ENCODE measurements at places on chromosomes 1 and 21.

DNA sequence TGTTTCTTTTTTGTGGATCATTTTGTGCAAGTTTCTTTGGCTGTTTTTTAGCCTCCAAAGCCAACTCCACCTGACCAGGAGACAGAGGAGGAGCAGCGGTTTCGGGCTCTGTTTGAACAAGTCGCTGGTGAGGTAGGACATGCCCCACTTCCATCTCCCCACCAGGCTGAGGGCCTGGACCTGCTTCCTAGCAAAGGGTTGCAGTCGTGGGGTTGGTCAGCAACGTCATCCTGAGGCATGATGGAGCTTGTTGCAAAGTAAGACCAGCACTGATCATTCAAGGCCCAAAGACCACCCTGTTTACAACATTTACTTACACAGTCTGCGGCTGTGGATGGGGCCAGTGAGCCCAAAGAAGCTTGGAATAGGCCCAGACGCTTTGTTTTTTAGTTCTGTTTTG lies 40.3 kb downstream of the CAPN9 start:
- DNase-seq = no peak

- DNase-seq = no peak
These were observed 31.0 kb upstream of the KCNE1 start for GRCh38 chr21:34543017-34543416.

- DNase-seq = peak; percentile 63
These were observed 69.6 kb downstream of the SDCCAG8 start for GRCh38 chr1:243325305-243325890.

GRCh38 chr21:30326390-30326789 lies 6.3 kb upstream of the KRTAP26-1 start:
- no peak for DNase-seq

- no peak for DNase-seq
These were observed 41.3 kb upstream of the ARHGEF10L start for GRCh38 chr1:17498214-17498613.

- DNase-seq = peak; percentile 21
These were observed 17.5 kb upstream of the RAB4A start for GRCh38 chr1:229253151-229253974.

DNA sequence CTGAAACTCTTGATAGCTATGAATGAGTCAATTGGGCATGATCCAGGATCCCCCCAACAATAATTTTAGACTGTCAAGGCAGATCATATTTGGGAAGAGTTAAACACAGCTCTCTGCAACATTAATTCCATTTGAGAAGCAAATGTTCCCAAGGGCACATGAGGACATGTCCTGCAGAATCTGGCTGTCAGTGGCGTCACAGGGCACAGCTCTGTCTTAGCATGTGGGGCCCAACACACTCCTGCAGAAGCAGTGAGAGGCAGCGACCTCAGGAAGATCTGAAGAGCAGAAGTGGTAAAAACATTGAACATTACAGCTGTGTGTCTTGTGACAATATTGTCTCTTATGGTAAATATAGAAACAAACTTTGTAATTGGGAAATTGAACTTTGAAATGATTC lies 197.1 kb upstream of the PBX1 start:
- DNase-seq = no peak

- no peak for DNase-seq
These were observed 46.6 kb upstream of the APOBEC4 start for GRCh38 chr1:183699616-183700160.

DNA sequence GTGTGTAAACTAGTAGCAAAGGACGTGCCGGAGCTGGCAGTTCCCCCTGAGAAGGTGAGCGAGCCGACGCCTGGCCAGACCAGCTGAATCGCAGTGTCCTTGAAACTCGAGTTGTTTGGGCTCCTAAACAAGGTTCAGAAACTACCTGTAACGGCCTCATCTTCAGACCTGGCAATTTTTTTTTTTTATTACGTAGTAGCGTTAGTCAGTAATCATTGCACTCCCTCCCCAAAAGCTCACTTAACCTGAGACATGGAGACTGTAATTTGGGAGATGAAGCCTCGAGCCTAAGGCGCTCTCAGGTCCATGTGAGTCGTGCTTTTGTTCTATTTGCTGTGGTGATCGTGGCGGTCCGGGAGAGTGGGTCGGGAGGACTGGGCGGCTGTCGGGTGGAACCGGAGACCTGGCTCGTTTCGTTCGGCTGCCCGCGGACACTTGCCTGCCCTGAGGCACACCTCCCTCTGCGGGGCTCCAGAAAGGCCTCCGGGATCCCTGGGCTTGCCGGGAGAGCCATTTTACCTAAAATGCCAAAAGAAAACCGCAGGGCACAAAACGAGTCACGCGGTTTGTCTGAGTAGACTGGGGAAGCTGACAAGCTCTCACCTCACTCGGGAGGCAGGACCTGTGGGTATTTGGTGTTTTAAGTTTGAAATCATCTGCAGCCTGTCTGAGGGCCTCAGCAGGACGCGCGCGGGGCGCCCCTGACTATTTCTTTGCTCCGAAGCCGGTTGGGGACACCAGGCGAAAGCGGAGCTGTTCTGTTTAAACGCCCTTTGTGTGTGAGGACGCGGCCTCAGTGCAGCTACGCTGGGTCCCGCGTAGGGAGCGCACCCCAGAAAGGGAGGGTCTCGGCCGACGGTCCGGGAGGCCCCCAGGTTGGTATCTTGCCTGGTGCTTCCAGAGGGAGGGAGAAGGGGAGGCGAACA lies 722 bp downstream of the LHX8 start:
- DNase-seq = no peak

GRCh38 chr1:53625049-53625448 lies 113.9 kb downstream of the GLIS1 start:
- peak; percentile 47 for DNase-seq

DNA sequence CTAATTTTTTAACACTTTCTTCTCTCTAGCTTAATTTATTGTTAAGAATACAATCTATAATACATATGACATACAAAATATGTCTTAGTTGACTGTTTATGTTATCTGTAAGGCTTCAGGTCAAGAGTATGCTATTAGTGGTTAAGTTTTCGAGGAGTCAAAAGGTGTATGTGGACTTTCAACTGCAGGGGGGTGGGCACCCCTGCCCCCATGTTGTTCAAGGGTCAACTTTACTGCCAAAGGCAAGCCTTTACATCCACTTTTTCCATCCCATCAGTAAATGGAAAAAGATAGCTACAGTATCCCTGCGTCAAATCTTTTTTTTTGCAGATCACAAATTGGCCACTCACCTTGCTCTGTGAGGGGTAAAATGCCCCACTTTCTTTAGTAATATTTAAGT lies 6.3 kb downstream of the METTL18 start:
- DNase-seq = no peak

DNA sequence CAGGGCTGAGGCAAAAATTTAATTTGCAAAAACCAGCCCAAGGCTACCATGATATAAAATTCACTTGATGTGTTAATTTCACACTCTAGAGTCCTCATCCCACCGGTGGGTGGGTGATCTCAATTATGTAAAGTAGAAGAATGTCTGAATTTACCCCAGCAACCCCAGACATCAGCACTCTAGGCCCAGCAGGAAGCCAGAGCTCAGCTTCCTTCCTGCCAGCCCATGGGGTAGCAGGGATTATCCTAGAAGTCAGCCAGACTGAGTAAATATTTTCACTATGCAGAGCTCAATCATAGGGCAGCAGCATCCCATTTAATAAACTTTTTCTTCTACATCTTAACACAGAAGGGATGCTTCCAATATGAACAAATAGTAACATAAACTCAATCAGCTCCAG lies 71.0 kb downstream of the SIPA1L2 start:
- DNase-seq = no peak

DNA sequence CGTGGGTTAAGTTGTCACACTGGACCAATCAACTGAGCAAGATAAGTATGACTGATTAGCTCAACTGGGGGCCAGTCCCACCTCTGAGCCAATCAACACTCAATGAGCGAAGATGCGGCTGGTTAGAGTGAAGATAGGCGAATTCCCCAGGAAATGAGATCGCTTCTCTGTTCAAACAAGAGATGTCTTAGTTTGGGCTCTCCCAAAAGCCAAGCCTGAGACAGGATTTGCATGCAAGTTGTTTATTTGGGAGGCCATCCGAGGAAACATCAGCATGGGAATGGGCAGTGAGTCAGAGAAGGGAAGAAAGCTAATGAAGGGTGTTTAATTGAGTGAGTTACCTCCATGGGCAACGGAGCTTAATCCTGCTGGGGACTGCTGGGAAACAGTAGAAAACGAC lies 4.9 kb upstream of the GJB5 start:
- no peak for DNase-seq

DNA sequence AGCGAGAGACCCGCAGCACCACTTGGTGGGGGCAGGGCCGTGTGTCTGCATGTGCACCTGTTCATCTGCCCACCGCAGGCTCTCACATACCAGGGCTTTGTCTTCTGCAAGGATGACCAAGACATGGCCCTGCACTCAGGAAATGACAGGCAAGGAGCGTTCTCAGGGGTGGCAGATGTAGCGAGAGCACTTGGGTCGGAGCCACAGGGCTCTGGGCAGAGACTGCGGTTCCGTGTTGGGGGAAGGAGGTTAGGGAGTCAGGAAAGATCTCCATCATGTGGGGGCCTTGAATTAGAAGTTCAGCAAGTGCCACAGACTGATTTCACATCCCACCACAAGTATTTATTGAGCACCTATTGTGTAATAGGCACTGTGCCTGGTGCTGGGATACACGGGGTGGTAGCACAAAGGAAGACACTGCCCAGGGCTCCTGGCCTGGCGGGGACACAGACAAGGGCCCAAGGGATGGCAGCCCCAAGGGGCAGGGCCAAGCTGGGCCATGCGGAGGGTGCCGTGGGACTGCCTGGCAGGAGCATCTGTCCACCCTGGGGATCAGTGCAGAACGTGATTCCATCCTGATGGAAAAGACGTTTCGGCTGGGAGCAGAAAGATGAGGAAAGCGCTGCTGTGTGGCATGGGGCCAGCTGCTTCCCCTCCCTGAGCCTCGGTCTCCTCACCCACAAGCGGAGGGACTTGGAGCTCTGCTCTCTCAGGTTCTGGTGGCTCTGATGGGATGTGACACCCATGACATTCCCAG lies 11.4 kb upstream of the SPSB1 start:
- no peak for DNase-seq

- DNase-seq = no peak
These were observed 25.1 kb downstream of the COL16A1 start for GRCh38 chr1:31678681-31679080.

DNA sequence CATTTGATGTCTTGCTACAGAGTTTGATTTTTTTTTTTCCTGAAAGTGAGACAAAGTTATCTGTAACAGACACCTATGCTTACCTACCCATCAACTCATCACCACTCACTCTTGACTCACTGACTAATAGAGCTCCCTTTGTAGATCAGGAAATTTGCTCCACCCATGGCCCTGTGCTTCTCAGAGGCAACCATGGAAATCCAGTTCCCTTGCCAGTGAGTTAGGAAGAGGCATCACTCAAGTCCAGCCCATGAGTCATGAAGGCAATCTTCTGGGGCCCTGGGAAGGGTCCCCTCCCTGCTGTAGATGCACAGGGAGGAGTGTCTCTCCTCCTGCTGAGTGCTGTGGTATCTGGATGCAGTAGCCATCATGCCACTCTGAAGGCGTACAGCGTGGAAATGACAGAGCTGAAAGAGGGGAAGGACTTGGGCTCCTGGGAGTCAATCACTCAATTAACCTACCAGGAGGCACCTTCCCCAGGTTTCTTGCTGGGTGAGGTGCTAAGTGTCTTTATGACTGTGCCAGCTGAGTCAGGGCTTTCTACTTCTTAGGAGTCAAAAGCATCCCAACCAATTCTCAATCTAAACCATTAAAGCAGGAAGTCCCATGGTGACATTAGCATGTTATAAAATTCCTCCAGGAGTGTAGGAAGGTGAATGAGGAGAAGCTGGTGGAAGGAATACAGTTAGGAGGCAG lies 56.1 kb downstream of the DNTTIP2 start:
- no peak for DNase-seq

GRCh38 chr1:81695741-81696140 lies 105.0 kb upstream of the ADGRL2 start:
- DNase-seq = peak; percentile 55

DNA sequence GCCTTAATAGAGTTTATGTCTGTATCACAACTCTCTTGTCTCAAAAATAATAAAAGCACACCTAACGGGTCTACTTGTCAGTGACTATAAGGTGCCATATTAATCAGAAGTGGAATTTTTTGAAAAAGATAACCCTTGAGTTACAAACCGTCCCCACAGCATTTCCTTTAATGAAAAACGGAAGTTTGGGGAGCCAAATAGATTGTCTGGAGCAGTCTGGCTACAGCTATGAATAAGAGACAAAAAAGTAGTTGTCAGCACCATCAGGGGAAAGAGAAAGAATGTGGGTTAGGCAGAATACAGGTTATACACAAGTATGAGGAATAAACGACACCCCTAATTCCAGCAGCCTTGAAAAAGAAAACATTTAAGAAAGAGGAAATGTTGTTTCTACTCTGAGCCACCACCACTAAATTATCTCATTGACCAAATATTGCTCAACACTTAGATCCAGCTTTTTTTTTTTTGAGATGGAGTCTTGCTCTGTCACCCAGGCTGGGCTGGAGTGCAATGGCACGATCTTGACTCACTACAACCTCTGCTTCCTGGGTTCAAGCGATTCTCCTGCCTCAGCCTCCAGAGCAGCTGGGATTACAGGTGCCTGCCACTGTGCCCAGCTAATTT lies 29.4 kb upstream of the USP24 start:
- DNase-seq = no peak

DNA sequence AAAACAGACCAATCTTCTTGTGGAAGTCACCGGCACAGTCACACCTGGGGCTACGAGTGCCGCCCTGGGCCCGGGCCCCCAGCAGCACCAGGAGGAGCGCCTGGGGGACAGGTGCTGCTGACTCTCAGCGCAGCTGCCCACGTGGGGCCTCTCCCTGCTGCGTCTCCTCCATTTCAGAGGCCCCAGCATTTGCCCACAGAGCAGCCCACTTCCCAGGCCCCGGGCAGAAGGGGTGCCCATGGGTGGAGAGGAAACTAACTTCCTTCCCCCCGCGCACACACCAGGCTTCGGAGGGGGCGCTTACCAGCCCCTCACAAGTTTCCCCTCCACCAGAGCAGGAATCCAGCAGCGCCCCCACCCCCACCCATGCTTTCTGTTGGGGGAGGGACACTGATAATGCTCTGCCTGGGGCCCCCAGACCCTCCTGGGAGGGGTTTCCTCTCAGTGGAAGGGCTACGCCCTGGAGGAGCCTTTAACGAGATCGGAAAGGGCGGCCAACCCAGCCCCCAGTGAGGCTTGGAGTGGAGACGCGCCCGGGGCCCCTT lies 440 bp downstream of the TNFRSF25 start:
- no peak for DNase-seq

GRCh38 chr21:29187944-29188343 lies 57.5 kb downstream of the MAP3K7CL start:
- peak; percentile 83 for DNase-seq
